ENCODE measurements at places on chromosomes 3 and 15.

DNA sequence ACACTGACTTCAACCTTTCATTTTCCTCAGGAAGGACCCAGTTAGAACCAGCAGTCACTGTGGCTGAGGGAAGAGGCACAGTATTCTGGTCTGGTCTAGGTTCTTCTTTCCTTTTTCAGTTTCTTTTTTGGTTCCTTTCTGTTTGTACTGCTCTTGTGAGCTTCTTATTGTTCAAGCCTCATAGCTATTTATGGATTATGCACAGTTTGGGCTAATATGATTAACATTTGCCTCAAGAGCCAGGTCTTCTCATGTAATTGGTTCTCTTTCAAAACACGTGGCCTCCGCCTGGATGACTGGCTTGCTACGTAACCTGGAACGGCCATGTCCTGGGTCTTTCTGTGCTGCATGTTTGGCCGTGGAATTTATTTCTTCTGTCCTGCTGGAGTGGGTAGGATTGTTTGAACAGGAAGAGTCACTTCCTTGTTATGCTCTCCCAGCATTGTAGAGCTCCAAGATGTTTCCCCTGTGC lies 43.3 kb downstream of the RBMS3 start:
- no peak for DNase-seq

GRCh38 chr3:111998636-111999483 lies at the start of gene TAGLN3:
TSS of gene TAGLN3 (plus strand) at chr3:111998922. CDS start at chr3:111999423, 501 bp downstream.
- no peak for DNase-seq

DNA sequence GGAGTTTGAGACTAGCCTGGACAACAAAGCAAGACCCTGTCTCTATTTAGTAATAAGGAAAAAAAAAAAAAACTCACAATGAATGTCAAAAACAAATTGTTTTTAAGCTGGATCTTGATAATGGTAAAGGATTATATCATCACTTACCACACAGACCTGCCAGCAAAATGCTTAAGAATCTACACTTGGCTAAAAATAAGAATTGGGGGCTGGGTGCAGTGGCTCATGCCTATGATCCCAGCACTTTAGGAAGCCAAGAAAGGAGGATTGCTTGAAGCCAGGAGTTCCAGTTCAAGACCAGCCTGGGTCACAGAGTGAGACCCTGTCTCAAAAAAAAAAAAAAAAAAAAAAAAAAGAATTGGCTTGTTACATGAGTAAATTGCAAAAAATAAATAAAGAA lies 31.0 kb downstream of the ACAP2 start:
- no peak for DNase-seq

- DNase-seq: no peak
These were observed 17.3 kb upstream of the GPR156 start for GRCh38 chr3:120302361-120302760.

DNA sequence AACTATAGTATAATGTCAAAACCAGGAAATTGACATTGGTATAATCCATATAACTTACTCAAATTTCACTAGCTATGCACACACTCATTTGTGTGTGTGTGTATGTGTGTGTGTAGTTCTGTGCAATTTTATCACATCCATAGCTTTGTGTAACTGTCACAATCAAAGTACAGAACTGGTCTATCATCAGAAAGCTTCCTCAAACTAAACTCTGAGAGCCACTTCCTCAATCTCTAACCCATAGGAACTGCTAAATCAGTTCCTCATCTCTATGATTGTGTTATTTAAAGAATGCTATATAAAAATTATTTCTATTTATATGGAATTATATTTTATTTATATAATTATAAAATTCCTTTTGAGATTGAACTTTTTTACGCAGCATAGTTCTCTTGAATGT lies 18.1 kb downstream of the LNP1 start:
- DNase-seq: no peak

DNA sequence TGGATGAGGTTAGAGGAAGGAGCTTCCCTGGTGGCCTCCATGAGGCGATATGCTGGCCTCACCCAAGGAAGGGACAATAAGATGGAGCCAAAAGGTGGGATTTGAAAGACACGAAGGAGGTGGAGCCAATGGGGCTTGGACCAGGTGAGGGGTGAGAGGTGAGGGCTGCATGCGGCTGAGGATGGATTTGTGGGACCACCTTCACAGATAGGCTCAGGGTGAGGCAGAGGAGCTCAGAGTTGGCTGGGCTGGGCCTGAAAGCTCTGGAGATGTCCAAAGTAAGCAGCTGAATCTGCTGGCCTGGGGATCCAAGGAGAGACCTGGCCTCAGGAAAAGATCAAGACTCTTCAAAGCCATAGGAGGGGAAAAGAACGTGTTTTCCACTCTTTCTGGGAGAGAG lies 49.8 kb downstream of the EXOG start:
- DNase-seq: no peak

- no peak for DNase-seq
These were observed 28.8 kb upstream of the TRIM59 start for GRCh38 chr3:160478338-160478737.

- DNase-seq: no peak
These were observed 82.7 kb downstream of the COL8A1 start for GRCh38 chr3:99720985-99721632.

- no peak for DNase-seq
These were observed 604.9 kb upstream of the KCNMB2 start for GRCh38 chr3:177931346-177931745.

- DNase-seq: no peak
These were observed 9.3 kb downstream of the FOXL2 start for GRCh38 chr3:138937690-138938055.

DNA sequence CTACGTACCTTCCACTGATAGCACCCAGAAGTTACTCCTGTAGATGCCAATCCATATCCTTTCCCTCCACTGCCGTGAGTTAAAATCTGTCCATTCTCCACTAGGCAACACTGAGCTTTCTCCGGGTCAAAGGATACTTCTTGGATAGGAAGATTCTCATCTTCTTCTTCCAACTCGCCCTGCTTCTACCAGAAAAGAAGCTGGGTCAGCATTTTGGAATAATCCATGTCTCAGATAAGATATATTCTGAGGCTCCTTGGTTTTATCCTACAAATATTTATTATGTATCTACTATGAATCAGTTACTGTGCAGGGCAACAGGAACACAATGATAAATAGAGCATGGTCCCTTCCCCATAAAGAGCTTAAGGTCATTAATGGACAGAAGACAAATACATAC lies 89.2 kb downstream of the FBXL22 start:
- DNase-seq: no peak

- DNase-seq: no peak
These were observed 27.4 kb downstream of the SLC7A14 start for GRCh38 chr3:170558427-170558826.

DNA sequence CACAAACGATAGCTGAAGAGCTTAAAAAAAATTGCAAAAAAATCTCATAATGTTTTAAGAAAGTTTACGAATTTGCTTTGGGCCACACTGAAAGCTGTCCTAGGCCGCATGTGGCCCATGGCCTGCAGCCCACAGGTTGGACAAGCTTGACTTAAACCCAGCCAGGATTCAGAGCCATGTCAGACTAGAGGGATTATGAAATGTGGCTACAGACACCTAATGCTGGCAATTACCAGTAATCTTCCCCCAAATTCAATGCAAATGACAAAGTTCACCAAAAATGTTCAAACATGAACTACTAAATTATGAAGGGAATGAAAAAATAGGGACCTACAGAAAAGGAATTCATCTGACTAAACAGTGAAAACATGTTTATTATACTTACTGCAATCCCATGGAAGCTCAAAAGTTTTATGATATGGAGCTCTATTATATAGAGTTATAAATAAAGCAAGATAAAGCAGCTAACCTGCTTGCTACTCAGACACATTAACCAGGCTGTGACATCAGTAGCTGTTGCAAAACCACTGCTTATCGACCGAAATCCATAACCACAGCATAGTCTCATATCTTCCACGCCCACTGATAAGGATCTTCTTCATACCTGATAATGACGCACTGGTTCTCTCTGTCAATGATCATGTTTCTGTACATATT lies 49.2 kb downstream of the LDHAL6B start:
- no peak for DNase-seq

DNA sequence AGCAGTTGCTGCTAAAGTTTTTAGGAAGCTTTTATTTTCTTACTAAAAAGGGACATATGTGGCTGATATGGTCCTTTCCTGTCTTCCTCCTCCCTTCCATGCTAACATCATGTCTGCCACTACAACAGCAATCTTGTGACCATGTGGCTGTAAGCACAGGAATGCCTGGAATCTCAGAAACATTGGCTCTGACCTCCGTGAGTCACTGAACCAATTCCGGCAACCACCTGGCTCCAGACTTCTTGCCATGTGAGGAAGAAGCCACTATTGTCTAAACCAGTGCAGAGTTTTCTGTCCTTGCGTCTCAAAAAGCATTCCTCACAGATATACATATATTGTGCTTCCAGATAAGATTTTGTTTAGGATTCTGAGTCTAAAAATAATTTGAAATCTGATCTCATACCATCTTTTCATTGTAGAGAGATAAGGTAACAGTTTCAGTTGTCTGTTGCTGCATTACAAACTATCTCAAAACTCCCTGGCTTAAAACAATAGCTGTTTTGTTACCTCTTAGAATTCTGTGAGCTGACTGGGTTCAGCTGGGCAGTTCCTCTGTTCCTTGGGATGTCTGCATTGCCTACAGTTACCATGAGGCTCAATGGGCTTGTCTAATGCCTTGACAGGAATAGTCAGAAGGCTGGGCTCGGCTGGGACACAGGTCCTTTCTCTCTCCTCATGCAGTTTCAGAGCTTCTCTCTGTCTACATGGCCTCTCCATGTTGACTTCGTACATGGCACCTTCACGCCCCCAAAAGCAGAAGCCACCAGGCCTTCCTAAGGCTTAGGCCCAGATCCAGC lies 77.3 kb upstream of the MAGI1 start:
- DNase-seq: no peak

DNA sequence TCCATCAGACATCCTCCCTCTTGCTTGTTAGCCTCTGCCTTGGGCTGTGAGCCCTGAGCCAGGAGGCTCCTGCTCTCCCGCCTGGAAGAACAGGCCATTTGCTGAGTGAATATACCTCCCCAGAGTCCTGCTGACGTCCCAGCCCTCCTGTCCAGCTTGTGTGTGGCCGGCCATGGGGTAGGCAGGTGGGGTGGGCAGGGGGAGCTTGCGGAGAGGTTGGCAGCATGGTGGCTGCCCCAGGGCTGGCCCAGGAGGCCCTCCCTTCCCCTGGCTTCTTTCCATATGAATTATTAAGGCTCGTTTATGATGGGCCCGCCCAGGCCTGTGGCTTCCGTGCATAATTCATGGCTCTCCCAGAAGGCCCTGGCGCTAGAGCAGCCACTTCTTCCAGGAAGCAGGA lies 18.7 kb downstream of the CACNA2D2 start:
- no peak for DNase-seq
